ENCODE measurements at places on chromosomes 2 and 18.

DNA sequence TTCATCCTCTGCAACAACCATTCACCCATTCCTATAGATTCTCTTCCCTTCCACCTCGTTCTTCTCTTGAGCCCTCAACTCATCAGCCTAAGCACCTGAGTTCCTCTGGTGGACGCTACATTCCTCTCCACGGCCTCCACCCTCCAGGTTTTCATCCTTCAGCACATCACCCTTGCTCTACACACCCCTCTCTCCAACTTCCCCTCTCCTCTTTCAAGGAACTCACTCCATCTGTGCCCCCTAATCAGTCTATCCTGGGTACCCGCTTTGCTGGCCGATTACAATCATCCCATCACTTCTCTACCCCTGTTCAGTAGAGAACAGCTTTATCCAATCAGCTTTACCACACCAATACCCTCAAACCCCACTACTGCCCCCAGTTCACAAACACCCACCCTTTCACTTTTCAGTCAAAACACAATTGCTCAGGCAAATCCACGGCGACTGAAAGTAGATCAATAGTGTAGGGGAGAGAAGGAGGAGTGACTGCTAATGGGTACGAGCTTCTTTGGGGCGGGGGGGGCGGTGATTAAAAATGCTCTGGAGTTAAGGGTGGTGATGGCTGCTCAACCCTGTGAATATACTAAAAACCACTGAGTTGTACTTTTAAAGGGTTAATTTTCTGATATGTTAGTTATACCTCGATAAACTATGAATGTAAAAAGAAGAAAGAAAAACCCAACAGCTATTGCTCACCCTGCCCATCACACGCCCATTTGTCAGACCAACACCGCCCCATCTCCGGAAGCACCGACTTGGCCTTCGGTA, 857 bp downstream of the DYM start:
- DNase-seq, result peak; percentile 41

DNA sequence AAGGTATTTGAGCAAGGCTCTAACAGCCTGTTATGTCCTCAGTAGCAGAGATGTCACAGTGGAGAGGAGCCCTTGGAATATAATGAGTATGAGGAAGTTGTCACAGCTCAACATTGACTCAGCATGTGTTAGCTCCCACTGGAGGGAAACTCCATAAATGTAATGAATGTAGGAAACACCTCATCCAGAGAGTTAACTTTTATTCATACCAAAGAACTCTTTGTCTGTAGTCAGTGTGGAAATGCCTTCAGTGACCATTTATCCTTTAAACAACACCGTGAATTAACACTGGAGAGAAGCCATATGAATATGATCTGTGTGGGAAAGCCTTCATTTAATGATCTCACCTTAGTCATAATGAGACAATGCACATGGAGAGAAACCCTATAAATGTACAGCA, 59.7 kb downstream of the CYP1B1 start:
- peak; percentile 6 for DNase-seq

- DNase-seq, result peak; percentile 65
These were observed 60.8 kb upstream of the GLS start for GRCh38 chr2:190819840-190820301.

DNA sequence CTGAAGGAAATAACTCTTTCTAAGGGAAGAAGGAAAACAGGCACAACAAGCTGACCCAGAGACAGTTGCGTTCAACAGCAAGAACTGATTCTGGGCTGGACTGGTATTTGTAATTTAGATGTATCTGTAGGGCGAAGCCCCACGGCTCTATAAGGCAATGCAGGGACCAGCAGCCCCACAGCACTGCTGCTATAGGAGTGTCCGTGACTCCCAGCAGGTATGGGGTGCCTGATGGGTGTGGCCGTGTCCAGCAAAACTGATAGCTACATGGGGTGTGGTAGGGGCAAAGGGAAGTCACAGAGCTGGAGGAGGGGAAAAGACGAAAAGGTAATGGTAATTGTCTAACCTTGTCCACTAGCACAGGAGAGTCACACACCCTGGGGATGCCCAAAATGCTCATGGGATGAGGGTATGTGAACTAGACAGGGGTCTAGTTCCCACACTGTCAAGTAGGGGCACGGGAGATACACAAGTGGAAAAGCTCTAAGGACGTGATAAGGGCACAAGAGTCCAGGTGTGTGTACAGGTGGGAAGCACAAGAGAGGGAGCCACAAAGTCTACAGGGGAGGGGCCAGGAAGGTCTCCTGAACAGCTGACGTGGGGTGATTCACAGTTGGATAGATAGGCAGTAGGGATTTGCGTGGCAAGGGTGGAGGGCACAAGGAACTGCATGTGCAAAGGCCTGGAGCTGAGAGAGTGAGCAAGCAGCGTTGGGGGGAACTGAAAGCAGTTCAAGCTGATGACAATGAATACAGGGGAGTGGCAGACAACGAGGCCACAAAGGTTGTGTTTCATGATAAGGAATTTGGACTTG, 48.5 kb upstream of the ASPRV1 start:
- DNase-seq, result no peak

DNA sequence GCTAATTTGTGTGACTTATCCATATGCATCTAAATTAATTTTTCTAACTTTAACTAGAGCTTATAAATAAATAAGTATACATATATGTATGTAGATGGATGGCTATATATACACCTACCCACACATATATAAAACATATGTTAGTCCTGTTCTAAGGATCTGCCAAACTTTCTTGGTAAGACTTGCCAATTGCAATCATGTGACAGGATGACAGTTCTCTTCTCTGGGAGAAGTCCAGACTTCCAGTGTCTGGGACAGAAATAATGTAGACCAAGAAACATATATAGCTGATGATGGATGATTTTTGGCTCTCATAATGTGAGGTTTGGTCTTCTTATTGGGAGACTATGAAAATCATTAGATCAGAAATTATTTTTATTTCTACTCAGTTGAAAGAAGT, 30.6 kb upstream of the NR4A2 start:
- DNase-seq, result no peak

DNA sequence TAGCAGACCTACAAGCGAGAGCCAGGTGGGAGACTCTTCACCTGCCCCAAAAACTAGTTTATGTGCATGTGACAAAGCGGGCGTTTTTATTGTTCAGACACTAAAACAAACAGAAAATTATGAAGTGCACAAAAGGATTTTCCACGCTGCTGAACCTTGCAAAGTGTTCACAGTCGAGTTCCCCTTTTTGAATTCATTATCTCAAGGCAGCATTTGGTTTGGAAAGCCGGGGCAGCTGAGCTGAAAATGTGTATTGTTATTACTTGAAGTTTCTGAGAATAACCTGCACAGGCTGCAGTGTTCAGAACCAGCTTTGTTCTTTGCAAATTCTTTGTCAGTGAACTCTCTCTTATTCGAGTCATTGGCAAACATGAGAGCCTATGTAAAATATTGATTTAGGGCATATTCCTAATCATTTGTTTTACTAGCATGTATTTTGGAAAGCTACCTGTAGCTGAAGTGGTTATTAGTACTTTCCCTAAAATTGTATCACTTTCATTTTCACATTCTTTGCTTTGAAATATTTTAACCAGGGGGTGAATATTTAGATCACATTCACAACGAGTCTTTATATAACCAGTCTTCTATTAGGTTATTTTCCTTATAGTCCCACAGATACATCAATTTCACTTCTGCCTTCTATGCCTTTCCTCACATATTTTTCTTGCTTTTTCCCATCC, 59.5 kb downstream of the LRRTM1 start:
- DNase-seq, result no peak

DNA sequence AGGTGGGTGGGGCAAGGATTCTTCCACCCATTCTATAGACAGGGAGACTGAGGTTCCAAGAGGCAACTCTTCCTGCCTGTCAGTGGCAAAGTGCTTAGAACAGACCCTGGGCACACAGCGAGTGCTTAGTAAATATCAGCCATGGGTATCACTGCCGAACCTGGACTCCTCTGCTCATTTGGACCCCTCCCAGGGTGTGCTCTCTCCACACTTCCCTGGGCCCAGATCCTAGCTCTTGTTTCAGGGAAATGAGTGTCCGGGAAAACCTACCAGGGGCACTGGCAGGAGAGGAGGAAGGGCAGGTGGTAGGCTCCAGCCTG, 136.3 kb downstream of the CYP26B1 start:
- DNase-seq, result no peak

DNA sequence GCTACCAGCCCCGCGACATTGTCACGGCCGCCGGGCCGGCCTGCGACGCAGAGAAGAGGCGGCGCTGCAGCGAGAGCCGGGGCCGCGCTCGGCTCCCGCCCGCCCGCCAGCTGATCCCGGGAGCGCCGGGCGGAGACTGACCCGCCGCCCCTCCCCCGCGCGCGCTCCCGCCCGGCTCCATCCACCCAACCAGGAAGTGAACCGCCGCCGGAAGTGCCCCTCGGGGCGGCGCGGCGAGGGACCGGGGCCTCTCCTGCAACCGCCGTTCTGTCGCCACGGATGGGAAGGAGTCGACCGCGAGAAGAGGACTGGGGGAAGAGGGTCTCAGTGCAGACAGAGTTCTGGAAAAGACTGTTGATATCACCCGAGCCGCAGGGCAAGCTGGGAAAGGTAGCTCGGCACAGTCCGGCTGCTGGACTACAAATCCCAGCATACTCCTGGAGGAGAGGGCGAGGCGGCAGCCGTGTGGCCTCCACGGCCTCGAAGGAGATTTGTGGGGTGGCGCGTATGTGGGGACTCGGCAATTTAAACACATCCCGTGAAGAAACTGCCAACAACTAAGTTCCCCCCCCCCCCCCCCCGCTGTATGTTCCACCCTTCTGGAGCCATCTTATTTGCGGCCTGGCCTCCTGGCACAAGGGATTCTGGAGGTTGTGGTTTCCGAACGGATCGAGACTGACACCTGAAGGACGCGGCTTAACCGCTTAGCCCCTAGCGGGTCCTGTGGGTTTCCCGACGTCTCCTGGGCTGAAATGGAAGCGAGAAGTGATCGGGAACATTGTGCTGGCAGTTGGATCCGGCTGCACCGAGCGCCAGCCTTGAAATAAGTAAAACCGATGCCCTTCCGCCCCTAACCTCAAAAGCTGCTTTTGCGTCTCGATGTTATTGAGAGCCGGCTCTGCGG, at the start of gene AAK1:
TSS of gene AAK1 (minus strand) at position 138 of the 904 bp plus-strand sequence. CDS start 699 bp downstream, outside the sequence.
- DNase-seq, result peak; percentile 90

DNA sequence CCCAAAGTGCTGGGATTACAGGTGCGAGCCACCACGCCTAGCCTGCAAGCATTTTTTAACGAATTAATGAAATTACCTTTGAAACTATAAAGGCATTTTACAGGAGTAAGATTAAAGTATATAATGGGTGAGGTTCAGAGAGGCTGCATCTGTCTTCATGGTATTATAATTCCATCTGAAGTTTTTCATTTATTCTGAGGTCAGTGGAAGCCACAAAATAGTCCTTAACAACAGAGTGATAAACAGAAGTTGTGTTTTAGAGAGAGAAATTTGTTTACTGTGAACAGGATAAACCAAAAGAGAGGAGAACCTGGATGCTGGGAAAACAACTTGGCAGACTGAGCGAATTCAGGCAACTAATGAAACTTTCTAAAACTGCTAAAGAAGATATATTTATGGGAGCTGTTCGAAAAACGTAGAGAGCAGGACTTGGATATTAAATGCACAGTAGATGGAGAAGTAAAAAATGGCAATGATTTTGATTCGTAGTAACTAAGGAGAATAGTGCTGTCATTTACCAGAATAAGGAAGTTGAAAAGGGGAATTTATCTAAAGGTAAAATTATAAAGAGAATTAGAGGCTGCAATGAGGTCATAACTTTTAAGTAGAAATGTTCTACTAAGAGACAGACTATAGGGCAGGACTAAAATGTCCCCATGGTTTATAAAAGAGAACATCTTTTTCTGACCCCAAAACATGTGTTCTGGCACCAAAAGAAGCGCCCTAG, 37.9 kb upstream of the ITGA4 start:
- no peak for DNase-seq

DNA sequence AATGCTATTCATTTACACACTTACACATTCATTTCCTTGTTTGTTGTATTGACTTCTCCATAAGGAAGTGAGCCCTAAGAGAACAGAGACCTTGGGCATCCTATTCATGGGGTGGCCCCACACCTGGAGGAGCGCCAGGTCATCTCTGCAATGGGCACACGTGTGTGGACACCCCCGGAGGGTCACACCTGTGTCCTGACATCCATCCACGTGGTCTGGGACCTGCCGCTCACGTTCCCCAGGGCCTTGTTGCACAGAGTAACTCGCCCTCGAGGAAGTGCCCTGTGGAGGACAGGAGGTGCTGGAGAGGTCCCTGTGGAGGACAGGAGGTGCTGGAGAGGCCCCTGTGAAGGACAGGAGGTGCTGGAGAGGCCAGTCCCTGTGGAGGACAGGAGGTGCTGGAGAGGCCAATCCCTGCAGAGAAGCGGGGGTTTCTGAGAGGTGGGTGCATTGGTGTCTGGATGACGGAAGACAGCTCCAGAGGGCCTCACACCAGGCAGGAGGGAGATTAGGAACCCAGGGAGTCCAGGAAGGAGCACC, 73.2 kb upstream of the GPC1 start:
- DNase-seq, result no peak

- DNase-seq, result no peak
These were observed 1.3 kb downstream of the RTP5 start for GRCh38 chr2:241870611-241871537.

Measured in EL (cell line).